ENCODE measurements at places on chromosomes 3 and 15.

DNA sequence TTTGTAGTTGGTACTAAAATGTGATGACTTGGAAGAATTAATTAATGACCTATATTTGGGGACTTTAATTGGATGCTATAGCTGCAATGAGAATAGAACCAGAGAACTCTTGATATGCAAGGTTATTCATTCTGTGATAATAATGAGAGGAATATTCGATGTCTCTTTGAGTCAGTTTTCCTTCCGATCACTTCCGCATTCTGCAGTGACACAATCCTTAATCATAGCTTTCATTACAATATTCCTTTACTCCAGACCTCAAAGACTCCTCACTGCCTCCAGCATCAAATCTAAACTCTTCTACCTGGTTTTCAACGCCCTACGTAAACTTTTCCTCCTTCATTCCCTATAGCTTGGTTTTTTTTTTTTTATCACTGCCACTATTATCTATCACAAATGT, 21.6 kb downstream of the B3GNT5 start:
- DNase-seq, result no peak

- DNase-seq, result no peak
These were observed 105.7 kb downstream of the LRTM1 start for GRCh38 chr3:54822206-54822605.

GRCh38 chr3:160757233-160758106, 1.4 kb downstream of the PPM1L start:
- DNase-seq, result no peak

GRCh38 chr3:197878427-197878826, 71.6 kb upstream of the RPL35A start:
- DNase-seq, result no peak

GRCh38 chr3:13316603-13317002, 103.5 kb downstream of the NUP210 start:
- no peak for DNase-seq

- DNase-seq, result no peak
These were observed 53.5 kb upstream of the LEKR1 start for GRCh38 chr3:156772588-156773206.

DNA sequence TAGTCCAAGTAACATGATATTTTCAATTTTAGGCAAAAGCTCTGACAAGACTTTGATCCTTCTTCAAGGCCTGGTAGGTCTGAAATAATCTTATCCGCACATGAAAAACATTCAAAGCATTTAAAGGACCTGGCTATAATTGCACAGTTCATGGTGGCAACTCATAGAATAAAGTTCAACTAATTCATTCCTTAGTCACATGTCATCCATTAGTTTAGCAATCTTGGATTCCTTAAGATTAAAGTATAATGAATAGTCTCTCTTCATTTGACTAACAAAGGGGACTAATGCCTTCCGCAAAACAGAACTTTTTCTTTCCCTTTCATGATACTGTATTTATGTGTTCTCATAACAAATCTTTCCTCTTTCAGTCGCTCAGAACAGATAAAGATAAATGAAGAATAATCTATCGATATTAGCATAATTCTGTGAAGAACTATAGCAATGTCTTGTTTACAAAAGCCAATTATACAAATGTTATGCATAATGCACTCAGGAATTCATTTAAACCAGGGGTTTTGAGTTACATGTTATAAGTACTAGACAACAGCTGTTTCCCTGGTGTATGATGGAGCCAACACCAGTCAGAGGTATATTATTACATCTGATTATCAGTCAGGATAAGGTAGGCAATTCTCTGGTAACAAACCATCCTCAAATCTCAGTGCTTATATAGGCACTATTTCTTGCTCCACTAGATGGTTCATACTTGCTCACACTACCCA, 172.5 kb downstream of the POTEB3 start:
- DNase-seq, result no peak

GRCh38 chr15:66730168-66731021, 28.4 kb downstream of the SMAD6 start:
- DNase-seq, result no peak

GRCh38 chr3:149809699-149810098, 3.3 kb upstream of the RNF13 start:
- DNase-seq, result no peak

DNA sequence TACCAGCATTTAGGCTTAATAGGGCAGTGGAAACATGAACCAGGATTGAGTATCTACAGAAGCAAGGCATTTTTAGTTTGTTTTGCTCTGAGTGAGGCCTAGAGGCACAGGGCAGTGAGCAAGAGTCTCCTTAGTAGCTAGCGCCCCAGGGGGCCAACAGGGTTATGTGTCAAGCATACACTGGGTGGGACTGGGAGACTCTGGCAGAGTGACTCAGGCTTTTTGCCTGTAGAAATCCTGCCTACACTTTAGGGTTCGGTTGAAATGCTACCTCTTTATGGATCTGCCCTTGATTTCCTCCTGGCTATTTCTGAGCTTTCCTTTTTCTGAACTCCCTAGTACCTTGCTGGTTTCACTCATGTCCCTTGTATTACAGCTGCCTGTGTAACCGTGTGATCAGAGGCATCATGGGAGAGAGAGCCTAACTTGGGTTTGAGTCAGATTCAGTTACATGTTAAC, 72.2 kb downstream of the TOP2B start:
- DNase-seq, result no peak

DNA sequence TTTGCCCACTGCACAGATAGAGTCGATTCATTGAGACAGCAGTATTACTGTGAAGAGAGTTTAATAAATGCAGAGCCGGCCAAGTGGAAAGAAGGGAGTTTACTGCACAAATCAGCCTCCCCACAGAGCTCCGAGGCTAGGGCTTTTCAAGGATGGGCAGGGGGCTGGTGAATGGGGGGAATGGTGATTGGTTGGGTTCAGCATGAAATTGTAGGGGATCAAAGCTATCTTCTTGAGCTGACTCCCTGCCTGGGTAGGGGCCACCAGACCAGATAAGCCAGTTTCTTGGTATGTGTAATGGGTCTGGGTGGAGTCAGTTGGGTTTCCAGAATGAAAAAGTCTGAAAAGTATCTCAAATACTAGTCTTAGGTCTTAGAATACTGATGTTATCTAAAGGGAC, 66.6 kb downstream of the SYNPR start:
- DNase-seq, result no peak

GRCh38 chr15:45612790-45613415, 21.9 kb upstream of the SQOR start:
- DNase-seq, result no peak

- no peak for DNase-seq
These were observed 27.5 kb downstream of the RARB start for GRCh38 chr3:25455441-25456132.

- no peak for DNase-seq
These were observed 41.4 kb downstream of the ROBO2 start for GRCh38 chr3:77081240-77081661.

- no peak for DNase-seq
These were observed 245.9 kb upstream of the TOPAZ1 start for GRCh38 chr3:43995547-43996378.

- no peak for DNase-seq
These were observed 460.5 kb downstream of the ZNF385D start for GRCh38 chr3:21290557-21290956.

GRCh38 chr15:74046275-74046674, 36.1 kb downstream of the GOLGA6A start:
- DNase-seq, result no peak

DNA sequence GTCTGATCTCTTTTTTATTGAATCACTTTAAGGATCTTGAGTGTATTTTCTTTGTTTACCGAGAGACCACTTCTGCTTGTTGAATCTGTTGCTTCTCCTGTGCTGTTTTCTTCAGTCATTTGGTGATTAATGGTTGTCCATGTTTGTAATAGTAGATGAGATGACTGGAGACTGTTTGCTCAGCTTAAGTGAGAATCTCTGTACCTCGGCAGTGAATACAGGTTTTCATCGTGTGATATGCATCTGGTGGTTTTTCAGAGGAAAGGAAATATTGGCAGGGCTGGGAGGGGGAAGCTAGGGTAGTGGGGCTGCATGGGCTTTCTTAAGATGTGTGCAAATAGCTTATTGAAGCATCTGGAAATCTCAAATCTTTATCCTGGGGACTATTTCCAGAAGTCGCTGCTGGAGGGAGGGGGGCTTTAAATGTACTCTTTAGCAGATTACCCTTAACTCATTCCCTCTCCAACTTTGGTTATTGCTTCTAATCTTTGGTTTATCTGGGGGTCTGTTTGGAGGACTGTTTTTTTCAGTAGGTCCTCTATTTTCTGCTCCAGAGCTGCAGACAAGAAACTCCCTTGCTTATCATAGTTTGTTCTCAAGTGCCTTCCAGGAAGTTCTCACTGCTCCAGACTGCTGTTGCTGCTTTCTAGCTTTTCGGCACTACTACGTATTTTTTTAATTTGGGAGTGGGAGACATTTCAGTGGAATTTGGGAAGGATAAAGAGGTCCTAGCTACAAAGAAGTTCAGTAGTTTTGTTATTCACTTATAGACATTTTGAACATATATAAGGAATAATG, 19.4 kb downstream of the CMTM8 start:
- no peak for DNase-seq

- no peak for DNase-seq
These were observed 9.0 kb downstream of the C2CD4A start for GRCh38 chr15:62075595-62076277.

DNA sequence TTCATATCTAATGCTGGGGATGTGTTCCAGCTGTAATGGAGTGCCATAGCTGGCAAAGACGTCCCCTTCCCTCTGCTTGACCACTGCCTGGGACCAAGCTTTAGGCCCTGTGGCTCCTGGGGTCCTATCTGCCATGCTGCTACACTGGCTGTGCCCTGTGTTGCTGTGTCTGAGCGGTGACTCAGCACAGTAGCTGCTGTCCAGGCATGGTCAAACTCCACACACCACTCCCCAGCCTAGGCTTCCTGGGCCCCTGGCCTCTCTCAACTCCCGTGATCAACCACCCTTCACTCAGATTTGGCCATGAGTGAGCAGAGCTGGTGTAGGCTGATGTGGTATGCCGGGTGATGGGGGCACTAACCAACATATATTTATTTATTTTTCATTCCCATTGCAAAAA, 27.0 kb downstream of the EPHB1 start:
- DNase-seq, result no peak

GRCh38 chr3:117735481-117736101, 1026.0 kb downstream of the TUSC7 start:
- DNase-seq, result no peak

GRCh38 chr15:75153087-75153486, 48.6 kb upstream of the C15orf39 start:
- no peak for DNase-seq

- no peak for DNase-seq
These were observed 71.8 kb upstream of the ZBTB20 start for GRCh38 chr3:115218859-115219258.

GRCh38 chr3:36459177-36459576, 78.9 kb downstream of the STAC start:
- no peak for DNase-seq

- DNase-seq, result no peak
These were observed 31.2 kb downstream of the STRIT1 start for GRCh38 chr3:155262295-155262694.

- no peak for DNase-seq
These were observed 26.5 kb upstream of the POLR2M start for GRCh38 chr15:57680021-57680420.

- no peak for DNase-seq
These were observed 39.6 kb upstream of the TKT start for GRCh38 chr3:53295410-53295809.

DNA sequence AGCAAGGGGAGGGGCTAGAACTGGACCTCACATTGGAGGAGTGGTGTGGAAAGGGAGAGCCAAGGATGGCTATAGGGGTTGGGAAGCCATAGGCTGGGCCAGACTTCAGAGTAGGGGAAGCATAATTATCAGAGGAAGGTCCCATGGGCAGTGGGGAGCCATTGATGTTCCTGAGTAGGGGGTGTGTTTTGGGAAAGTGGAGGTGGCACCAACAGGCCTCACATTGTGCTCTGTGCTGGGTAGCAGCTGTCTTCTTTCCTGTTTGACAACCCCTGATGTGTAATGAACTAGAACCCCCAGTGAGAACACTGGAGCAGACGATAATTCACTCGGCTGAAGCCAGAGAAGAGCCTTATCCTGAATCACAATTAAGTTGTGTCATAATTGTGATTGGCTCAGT, 41.2 kb downstream of the SLC6A11 start:
- no peak for DNase-seq

DNA sequence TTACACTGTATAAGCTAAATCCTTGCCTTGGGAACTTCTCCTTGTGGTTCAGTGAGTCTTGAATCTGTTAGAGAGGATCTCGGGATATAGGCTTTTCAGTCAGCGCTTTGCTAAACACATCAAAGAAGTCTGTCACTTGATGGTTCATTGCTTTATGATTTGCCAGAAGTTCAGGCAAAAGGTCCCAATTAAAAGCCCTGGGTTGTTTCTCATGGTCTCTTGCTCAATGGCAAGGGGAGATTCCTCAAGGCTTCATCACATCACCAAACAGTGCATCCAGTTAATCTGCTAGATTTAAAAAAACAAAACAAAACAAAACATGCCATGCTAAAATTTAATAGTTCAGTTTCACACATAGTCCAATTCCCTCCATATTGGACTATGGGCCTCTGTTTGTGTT, 114.8 kb downstream of the FILIP1L start:
- no peak for DNase-seq

GRCh38 chr3:23377928-23378672, 175.0 kb downstream of the UBE2E2 start:
- DNase-seq, result no peak

DNA sequence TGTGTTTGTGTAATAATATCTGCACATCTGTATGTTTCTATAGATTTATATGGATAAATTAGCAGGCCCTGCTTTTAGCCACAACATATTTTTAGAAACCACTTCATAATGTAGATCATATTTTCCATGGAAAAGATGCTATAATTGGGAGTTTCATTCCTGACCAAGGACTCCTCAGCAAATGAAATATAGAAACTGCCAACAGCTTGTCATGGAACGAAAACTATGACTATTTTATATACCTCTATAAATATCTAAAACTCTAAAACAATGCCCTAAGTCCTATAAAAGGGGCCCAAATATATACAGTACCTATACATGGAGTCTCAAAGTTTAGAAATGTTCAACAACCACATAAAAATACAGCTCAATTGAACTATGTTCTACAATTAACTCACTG, 27.9 kb downstream of the EID1 start:
- no peak for DNase-seq

- no peak for DNase-seq
These were observed 78.5 kb downstream of the OCA2 start for GRCh38 chr15:28020644-28021043.

DNA sequence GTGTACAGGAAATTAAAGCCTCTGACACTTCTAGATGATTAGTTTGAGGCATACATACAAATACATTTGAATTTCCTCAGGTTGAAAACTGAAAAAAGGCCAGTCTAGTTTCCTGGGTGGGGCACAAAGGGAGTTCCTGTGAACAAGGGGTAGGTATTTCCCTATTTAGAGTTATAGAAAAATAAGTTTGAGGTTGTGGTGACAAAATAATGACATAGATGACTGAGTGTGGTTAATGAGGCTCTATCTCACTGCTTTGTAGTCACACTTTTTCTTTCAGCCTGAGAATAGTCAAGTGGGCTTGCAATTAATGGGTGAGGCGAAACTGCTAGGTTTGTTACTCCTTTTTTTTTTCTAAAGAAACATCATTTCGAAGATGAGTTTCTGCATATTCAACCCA, 4.3 kb downstream of the SLCO3A1 start:
- no peak for DNase-seq

All from stimulated activated CD8-positive, alpha-beta memory T cell treated with anti-CD3 and anti-CD28 coated beads, Interleukin-15, amount 100 ng/mL, for 1 hour (primary cell).